ENCODE measurements at places on chromosomes 2 and 18. TPM values are rescaled to one million over a fixed set of nuclear protein-coding genes. Genes with fewer than 3 reads are reported as not detected.
A peak's percentile ranks its signal among the peaks of the same experiment; 100 is the strongest.

GRCh38 chr2:13686262-13686661 is 946.3 kb upstream of the LRATD1 start:
- no peaks in the 10 kb centered on the region for H3K4me1 ChIP-seq
- no peaks in the 10 kb centered on the region for H3K27me3 ChIP-seq
- no peak for DNase-seq
- no peak overlapping the region for H3K4me3 ChIP-seq

- DNase-seq: no peak
- no peaks in the 10 kb centered on the region for H3K36me3 ChIP-seq
- no peak overlapping the region for H3K4me3 ChIP-seq
- H3K4me1 ChIP-seq: peaks cover 5% of the 10 kb centered on the region
- peak overlapping the region; percentile 16 for H3K27ac ChIP-seq
Measured at GRCh38 chr2:238098901-238099713, 1.0 kb upstream of the ESPNL start.

DNA sequence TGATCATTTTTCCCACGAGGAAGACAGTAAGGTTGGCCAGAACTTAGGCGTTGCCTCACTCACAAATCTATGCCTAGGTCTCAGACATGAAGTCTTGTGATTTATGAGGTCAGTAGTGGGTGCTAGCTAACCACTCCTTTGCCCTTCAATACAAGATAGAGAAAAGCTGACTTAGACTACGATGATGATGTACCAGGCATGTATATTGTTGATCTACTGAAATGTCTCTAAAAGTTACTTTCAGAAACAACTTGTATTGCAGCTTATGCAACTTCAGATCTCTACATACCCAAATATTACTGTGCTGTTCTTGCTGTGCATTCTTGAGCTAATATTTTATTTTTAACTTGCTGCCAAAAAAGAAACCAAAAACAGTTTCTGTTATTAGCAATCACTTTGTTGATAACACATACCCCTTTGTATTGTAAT is 30.6 kb downstream of the MAPRE2 start:
- H3K4me3 ChIP-seq: no peak overlapping the region
- peaks cover 2% of the 10 kb centered on the region for H3K36me3 ChIP-seq
- H3K27ac ChIP-seq: peak overlapping the region; percentile 5
- DNase-seq: no peak
- no peaks in the 10 kb centered on the region for H3K27me3 ChIP-seq

Gene STAM2
- total RNA-seq: 16.7 TPM

- H3K4me1 ChIP-seq: no peaks in the 10 kb centered on the region
- no peak for DNase-seq
- H3K27ac ChIP-seq: no peak overlapping the region
- no peak overlapping the region for H3K4me3 ChIP-seq
- H3K36me3 ChIP-seq: no peaks in the 10 kb centered on the region
Measured at GRCh38 chr2:13576406-13577036, 859.8 kb downstream of the TRIB2 start.

DNA sequence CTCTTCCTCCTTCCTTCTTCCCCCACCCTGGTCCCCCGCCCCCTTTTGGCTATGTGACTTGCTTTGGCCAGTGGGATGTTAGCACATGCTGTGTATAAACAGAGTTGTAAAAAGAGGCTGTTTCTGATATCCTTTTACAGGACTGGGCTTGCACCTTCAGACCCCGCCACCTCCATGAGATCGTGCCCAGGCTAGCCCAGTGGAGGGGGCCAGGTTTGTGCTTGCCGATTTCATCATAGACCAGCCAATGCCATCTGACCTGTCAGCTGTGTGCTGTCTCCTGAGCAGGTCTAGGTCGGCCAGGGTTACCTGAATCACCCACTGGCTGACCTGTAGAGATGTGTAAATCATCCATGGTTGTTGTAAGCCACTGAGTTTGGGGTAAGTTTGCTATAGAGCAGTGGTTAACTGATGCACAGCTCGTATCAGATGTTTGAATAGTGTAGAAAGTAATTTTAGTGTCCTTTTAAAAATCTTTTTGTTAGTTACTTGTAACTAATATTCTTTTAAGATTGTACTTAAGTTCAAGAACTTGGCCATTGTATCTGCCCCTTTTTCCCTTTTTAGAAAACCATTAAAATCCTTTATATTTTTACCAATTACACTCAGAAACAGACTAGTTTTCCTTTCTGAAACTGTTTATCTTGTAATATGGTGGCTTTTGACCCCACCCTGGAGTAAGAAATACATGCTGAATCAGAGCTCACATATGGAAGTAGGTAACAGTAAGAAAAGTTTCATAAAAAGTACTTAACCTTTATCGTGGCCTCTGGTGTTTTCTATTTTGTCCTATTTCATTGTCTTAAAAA is 122.0 kb upstream of the MGAT5 start:
- DNase-seq: no peak
- H3K36me3 ChIP-seq: no peaks in the 10 kb centered on the region
- no peak overlapping the region for H3K27ac ChIP-seq
- no peak overlapping the region for H3K4me3 ChIP-seq
- peaks cover 58% of the 10 kb centered on the region for H3K4me1 ChIP-seq

DNA sequence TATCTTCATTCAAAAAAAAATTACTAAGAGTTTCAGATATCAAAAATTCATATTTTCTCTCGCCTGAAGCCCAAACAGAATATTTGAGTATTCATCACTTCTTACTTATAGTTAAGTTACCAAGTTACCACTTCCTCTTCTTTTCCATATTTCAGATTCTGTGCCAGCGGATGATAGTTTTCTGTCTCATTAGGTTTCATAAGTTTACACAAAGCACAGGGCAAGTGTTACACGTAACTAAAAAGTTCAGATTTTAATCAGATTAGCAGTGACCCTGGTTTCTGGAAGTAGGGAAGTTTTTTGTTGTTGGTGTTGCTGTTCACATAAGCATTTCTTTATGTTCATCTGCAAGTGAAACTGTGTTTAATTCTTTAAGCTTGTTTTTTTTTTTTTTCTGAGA is 10.2 kb downstream of the AFTPH start:
- no peak overlapping the region for H3K27ac ChIP-seq
- peaks cover 79% of the 10 kb centered on the region for H3K4me1 ChIP-seq
- DNase-seq: no peak
- no peaks in the 10 kb centered on the region for H3K27me3 ChIP-seq
- H3K36me3 ChIP-seq: no peaks in the 10 kb centered on the region
- peak overlapping the region; percentile 60 for H3K4me3 ChIP-seq

- H3K36me3 ChIP-seq: no peaks in the 10 kb centered on the region
- no peak for DNase-seq
- no peak overlapping the region for H3K4me3 ChIP-seq
- no peaks in the 10 kb centered on the region for H3K27me3 ChIP-seq
Measured at GRCh38 chr2:17162713-17163112, 355.5 kb downstream of the RAD51AP2 start.

- DNase-seq: peak; percentile 54
- H3K27me3 ChIP-seq: no peaks in the 10 kb centered on the region
- peaks cover 87% of the 10 kb centered on the region for H3K4me1 ChIP-seq
- H3K27ac ChIP-seq: peak overlapping the region; percentile 98
- peak overlapping the region; percentile 89 for H3K4me3 ChIP-seq
Measured at GRCh38 chr18:77061946-77062517, 70.6 kb downstream of the MBP start.

DNA sequence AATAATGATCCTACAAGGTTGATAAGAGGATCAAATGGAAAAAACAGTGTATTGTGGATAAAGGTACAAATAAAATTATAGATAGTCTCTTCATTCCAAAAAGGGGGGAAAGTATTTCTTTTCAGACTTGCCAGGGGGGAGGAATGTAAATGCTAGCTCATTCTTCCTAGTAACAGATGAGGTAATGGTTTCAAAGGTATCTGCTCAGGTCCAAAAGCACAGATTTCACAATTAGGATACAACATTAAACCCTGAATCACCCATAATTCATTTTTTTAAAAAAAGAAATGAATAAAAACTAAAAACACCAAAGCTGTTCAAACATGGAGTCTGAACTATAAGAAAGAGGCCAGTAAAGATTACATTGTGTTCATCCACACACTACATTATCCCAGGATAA is 142.0 kb downstream of the ATAD2B start:
- H3K4me1 ChIP-seq: peaks cover 20% of the 10 kb centered on the region
- no peak for DNase-seq
- H3K4me3 ChIP-seq: no peak overlapping the region
- H3K27me3 ChIP-seq: no peaks in the 10 kb centered on the region
- H3K36me3 ChIP-seq: peaks cover 2% of the 10 kb centered on the region
- H3K27ac ChIP-seq: no peak overlapping the region

DNA sequence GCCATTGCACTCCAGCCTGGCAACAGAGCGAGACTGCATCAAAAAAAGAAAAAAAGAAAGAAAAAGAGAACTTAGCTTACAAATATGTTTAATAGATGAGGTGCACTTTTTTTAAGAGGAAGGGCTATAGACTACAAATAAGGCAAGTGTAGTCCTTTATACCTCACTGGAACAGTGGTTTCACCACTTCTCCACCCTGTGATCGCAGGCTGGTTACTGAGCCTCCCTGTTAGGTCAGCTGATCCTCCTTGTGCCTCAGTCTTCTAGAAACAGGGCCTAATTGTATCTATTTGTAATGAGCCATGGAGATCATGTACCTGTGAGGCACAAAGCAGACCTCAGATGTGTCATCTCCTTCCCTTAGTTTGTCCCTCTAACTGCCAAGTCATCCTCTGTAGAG is 4.5 kb downstream of the CXCR2 start:
- H3K4me1 ChIP-seq: peaks cover 8% of the 10 kb centered on the region
- peaks cover 28% of the 10 kb centered on the region for H3K27me3 ChIP-seq
- H3K4me3 ChIP-seq: no peak overlapping the region
- no peak for DNase-seq

DNA sequence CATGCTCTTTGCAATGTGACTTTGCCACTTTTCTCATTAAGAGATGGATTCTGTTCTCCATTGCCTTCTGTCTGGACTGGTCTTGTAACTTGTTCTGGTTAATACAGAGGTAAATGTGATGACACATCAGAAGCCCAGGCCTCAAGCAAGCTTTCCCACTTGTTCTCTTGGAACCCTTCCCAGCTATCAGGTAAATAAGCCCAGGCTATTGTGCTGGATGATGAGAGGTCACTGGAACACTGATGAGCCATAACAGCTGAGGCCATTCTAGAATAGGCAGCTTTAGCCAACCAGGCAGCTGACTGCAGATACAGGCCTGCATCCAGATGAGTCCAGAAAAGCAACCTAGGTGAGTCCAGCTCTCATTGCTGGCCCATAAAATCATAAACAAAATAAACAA is 1007.0 kb upstream of the ACVR2A start:
- H3K27me3 ChIP-seq: no peaks in the 10 kb centered on the region
- no peak overlapping the region for H3K27ac ChIP-seq
- no peaks in the 10 kb centered on the region for H3K36me3 ChIP-seq
- no peaks in the 10 kb centered on the region for H3K4me1 ChIP-seq
- no peak for DNase-seq

DNA sequence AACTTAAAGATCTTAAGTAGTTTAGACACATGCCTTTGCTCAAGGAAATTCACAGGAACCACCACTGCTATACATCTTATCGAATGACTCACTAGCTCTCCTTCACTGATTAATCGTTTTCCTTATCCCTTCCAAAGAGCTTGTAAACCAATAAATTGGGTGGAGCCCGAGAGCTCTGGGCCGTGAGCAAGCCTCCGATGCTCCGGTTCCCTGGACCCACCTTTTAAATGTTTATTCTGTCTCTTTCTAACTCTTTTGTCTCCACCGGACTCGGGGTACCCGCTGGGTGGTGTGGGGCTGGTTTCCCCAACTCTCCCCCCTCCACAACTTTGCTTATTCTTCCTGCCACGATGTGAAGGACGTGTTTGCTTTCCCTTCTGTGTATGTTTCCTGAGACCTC is 292.9 kb upstream of the TMEFF2 start:
- H3K27me3 ChIP-seq: no peaks in the 10 kb centered on the region
- H3K4me1 ChIP-seq: no peaks in the 10 kb centered on the region
- no peak for DNase-seq
- no peaks in the 10 kb centered on the region for H3K36me3 ChIP-seq
- no peak overlapping the region for H3K4me3 ChIP-seq

GRCh38 chr18:55265984-55266383 is 306.7 kb upstream of the CCDC68 start:
- H3K4me1 ChIP-seq: peaks cover 7% of the 10 kb centered on the region
- H3K27ac ChIP-seq: no peak overlapping the region
- H3K4me3 ChIP-seq: no peak overlapping the region
- no peaks in the 10 kb centered on the region for H3K36me3 ChIP-seq
- DNase-seq: no peak

Gene LYPD6B
- total RNA-seq: not detected

Gene PLEKHH2
- total RNA-seq: 4.5 TPM

GRCh38 chr18:35458677-35459441 is 38.9 kb downstream of the INO80C start:
- H3K27ac ChIP-seq: no peak overlapping the region
- H3K4me1 ChIP-seq: no peaks in the 10 kb centered on the region
- no peak for DNase-seq

Gene NBAS
- total RNA-seq: 45.9 TPM

- DNase-seq: no peak
- H3K4me3 ChIP-seq: no peak overlapping the region
- no peak overlapping the region for H3K27ac ChIP-seq
- H3K27me3 ChIP-seq: no peaks in the 10 kb centered on the region
Measured at GRCh38 chr2:30620102-30620501, 173.1 kb downstream of the LCLAT1 start.

Gene GALNT3
- total RNA-seq: 13.1 TPM

- H3K36me3 ChIP-seq: no peaks in the 10 kb centered on the region
- DNase-seq: no peak
- H3K27ac ChIP-seq: no peak overlapping the region
- no peaks in the 10 kb centered on the region for H3K4me1 ChIP-seq
- no peak overlapping the region for H3K4me3 ChIP-seq
Measured at GRCh38 chr2:166419616-166419934, 43.8 kb upstream of the SCN9A start.

DNA sequence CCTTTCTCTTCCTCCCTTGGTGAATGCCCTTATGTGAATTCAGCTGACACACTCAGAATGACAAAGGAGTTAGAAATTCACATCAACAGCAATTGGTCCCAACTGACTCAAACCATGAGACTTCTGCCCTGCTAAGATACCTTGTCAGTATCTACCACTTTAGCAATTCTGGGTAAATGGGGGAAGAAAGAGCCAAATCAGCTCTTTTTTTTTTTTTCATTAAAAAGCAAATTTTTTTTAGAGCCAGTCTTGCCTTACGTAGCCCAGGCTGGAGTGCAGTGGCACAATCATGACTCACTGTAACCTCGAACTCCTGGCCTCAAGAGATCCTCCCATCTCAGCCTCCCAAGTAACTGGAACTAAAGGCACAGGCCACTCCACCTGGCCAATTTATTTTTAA is 1.7 kb upstream of the PPP4R1 start:
- peak overlapping the region; percentile 45 for H3K27ac ChIP-seq
- DNase-seq: no peak
- H3K4me3 ChIP-seq: peak overlapping the region; percentile 76
